ENCODE measurements at places on chromosomes 13 and 19. TPM values are rescaled to one million over a fixed set of nuclear protein-coding genes. Genes with fewer than 3 reads are reported as not detected.

Gene CABP5
- not detected for total RNA-seq

Gene NLRP11
- not detected for total RNA-seq

Gene GJA3
- total RNA-seq, result not detected

Gene ZNF570
- 8.3 TPM for total RNA-seq

Gene ZNF229
- 8.6 TPM for total RNA-seq

DNA sequence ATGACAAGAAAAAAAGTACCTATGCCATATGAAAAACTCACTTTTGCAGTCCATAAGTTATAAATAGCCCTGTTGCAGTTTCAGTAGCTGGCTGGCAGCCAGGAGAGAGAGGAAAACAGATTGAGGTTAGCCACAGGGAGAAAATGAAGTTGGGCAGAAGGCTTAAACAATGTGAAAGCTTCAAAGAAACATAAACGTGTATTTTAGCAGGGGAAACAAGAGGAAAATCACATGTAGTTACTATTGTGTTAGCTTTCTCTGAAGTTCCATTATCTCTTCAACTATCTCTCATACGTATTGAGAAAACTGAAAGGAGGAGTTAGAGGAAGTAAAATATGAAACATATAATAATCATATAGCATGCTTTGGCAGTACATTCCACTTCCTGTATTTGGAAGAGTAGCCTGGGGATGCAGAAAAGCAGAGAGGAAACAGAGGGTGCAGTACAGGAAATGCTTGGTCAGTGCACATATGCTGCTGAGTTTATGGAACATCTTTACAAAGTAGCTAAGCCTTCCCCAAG, 1551.1 kb downstream of the EFNB2 start:
- peak; percentile 63 for DNase-seq

DNA sequence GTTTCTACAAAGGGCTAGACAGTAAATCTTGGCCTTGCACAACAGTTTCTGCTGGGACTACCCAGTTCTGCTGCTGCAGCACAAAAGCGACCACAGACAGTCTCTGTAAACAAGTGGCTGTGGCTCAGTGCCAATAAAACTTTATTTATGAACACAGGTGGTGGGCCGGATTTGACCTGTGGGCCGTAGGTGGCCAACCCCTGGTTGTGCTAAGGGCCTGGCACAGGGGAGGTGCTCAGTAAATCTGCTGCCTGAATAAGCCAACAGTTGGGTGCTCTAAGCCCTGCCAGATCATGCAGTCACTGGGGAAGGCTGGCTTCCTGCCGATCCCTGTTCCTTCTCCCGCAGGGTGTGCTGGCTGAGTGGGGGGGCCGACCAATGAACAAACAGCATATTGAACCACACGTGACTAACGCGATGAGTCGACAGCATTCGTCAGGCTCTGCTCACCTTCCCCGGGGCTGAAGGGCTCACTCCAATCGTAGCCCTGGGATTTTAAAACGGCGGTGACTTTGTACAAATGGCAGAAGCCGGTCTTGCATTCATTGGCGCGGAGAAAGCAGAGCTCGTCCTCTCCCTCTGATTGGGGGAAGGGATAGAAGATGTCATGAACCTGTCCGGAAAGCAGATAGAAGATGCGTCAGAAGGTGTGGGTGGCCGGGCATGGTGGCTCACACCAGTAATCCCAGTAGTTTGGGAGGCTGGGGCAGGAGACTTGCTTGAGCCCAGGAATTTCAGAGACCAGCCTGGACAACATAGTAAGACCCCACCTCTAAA, 24.3 kb upstream of the MYDGF start:
- DNase-seq, result no peak

GRCh38 chr13:98293570-98294142, 116.6 kb upstream of the RNF113B start:
- no peak for DNase-seq

DNA sequence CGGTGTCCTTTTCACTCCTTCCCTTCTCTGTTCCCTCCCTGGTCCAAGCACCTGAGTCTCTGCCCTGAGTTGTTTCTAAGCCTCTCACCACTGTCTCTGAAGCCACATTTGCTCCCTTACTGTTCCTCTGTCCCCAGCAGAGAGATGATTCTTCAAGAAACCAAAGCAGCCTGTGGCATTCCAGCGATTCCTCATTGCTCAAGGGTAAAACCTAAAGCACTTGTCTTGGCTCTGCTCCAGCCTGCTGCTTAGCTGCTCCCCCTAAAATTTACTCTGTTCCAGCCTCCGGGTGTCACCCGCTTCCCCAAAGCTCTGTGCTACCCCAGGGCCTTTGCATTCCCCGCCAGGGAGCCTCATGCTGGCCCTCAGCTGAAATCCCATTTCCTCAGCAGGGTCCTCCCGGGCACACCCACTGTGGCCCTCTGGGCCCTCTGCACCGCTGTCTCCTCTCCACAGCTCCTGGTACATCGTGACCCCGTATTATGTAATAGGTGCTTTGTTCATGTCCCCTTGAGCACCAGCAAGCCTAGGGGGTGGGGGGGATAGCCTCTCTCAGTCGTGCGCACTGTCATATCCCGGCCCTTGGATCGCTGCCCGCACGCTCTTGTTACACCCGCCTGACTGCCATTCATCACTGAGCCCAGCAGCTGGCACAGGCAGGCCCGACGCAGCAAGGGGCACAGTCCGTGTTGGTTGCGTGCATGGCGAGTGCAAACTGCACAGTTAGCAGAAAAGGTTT, 15.8 kb downstream of the TECR start:
- DNase-seq, result no peak

- no peak for DNase-seq
Measured at GRCh38 chr13:43111559-43112400, 88.4 kb downstream of the DNAJC15 start.

DNA sequence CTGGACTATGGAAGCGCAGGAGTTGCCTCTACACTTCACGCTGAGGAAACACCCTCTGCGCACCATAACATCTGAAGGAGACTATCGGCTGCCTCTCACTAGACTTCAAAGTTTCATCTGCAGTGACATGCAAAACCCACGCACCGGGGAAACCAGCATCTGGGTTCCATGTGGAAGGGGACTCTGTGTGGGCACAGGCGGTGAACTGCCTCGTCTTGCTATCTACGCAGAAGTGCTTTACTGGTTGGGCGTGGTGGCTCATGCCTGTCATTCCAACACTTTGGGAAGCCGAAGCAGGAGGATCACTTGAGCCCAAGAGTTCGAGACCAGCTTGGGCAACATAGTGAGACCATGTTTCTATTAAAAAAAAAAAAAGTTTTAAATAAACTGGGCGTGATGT, 116.4 kb downstream of the STK24 start:
- DNase-seq, result no peak

DNA sequence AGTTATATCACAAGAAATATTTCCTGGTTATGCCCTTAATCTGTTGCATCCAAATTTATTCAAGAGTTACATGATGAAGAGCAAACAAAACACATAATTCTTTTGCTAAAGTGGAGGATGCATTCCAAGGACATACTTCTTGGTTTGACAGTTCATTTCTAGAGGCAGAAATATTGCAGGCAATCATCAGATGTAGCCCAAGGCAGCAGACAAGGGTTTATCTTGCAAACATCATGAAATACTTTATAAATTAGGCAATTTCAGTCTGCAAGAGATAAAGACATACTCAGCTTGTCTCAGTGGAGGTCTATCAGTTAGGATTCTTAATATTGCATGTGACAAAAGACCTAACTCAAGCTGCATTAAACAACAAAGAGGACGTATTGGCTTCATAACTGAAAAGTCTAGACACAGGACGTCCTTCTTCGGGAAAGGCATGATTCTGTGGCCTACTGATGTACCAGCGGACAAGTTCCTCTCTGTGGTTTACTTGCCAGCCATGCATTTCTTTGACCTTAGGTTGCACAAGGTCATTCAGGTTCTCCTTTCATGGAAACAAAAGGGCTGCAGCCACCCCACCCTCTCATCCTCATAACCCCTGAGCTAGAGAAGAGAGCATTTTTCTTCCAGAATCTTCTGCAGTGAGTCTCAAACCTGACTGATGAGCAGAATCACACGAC, 204.1 kb downstream of the KATNAL1 start:
- no peak for DNase-seq

- no peak for DNase-seq
Measured at GRCh38 chr13:111345682-111346081, 25.2 kb downstream of the TEX29 start.

DNA sequence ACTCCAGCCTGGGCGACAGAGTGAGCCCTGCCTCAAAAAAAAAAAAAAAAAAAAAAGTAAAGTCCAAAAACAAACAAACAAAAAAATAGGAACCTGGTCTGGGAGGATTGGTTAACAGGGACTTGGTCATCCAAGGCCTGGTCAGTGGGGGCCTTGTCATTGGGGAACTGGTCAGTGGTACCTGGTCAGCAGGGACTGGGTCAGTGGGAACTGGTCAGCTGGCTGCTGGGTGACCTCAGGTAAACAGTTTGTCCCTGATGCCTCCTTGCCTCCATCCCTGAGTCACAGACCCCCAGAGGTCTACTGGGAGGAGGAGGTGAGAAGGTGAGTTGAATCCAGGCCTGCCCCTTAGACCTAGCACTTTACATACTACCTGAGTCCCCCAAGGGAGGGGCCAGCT, 5.7 kb upstream of the ZNF14 start:
- DNase-seq, result no peak

- no peak for DNase-seq
Measured at GRCh38 chr13:109833071-109833470, 46.7 kb upstream of the IRS2 start.

DNA sequence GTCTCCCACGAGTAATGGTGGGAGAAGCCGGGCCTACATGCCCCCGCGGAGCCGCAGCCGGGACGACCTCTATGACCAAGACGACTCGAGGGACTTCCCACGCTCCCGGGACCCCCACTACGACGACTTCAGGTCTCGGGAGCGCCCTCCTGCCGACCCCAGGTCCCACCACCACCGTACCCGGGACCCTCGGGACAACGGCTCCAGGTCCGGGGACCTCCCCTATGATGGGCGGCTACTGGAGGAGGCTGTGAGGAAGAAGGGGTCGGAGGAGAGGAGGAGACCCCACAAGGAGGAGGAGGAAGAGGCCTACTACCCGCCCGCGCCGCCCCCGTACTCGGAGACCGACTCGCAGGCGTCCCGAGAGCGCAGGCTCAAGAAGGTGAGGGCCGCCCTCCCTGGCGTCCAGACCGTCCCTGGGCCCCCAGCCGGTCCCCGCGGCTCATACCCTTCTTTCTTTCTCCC, 1.4 kb upstream of the USF2 start:
- peak; percentile 82 for DNase-seq

DNA sequence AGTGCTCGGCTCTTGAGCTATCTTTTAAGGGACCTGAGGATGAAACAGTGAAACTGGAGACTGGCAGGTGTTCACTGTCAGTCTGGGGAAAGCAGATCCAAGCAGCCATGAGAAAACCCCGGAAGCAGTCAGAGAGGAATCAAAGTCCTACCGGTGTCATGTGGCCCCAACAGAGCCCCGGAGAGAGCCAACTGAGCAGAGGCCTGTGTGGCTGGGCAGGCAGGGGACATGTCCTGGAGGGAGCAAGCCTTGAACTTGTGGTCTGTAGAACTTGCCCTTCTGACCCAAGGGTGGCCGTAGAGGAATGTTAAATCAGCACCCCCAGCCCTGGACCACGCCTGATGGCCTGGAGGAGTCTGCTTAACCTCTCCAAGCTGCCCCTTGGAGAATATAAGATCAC, 113.7 kb upstream of the ZNF507 start:
- no peak for DNase-seq

DNA sequence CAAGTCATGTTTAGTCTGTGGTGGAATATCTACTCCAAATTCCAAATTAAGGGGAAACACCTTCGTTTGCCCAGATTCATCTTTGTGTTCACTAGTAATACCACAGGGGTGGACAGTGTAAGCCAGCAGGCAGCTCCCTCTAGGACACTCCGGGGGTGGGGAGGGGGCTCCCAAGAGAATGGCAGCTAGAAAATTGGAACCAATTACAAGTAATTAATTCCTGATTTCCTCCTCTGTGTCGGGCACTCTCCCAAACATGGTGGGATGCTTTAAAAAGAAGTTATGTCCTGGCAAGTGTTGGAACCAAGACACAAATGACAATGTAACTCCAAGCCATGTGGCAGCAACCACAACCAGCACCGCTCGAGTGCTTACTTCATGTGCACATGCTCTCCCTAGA, 5.9 kb downstream of the COL4A1 start:
- DNase-seq, result no peak

- DNase-seq, result no peak
Measured at GRCh38 chr19:49492573-49493405, 3.4 kb upstream of the RPS11 start.

- DNase-seq, result no peak
Measured at GRCh38 chr13:67308004-67308772, 78.1 kb upstream of the PCDH9 start.

DNA sequence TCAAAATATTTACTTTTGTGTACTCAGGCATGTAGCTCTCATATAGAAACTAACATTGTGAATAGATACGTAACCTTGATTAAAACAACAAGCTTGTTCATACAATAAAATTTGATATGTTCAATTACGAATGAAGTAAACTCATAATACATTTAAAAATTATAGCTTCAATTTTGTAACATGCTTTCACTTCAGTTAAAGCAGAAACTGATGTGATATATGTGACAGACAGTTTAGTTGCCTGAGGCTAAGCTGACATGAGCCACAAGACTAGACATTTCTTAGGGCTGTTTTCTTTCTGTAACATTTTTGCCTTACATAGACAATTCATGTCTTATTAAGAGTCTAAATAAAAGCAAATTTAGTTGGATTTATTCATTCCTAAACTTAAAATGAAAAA, 526.0 kb downstream of the PCDH9 start:
- DNase-seq, result no peak

DNA sequence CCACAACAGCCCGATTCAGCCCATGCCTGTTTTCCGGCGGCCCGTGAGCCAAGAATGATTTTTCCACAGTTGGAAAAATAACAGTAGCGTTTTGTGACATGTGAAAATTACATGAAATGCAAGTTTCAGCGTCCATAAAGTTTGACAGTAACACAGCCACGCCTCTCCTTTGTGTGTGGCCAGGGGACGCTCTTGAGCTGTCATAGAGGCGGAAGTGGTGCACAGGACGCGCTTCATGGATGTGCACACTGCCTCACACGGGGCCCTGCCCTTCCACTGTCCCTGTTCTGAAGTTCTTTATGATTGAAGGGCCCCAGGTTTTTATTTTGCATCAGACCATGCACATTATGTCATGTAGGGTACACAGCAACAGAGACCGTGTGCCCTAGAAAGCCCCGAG, 12.4 kb upstream of the ELAVL1 start:
- no peak for DNase-seq

GRCh38 chr19:3857449-3858003, 11.3 kb downstream of the ZFR2 start:
- no peak for DNase-seq

- no peak for DNase-seq
Measured at GRCh38 chr13:65830411-65831205, 1399.5 kb downstream of the PCDH9 start.

DNA sequence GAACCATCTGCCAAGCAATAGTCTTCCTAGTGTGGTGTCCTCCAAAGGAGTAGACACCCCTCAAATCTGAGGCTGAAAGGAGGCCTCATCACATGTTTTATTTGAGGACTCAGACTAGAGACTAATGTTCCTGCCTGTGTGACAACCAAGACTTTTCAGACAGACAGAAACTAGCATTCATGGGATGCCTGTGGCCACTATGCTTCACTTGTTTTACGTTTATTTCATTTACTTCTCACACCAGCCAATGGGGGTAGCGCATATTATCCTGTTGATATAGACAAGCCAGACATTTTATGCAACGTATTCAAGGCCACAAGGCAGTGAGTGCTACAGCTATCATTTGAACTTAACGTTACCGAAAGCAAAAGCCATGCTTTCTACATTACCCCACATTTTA, 391.7 kb upstream of the HTR2A start:
- no peak for DNase-seq
